ENCODE measurements at places on chromosomes 12 and 14. TPM values are rescaled to one million over a fixed set of nuclear protein-coding genes. Genes with fewer than 3 reads are reported as not detected.

- no peaks in the 10 kb centered on the region for H3K36me3 ChIP-seq
- no peak overlapping the region for H3K4me3 ChIP-seq
- DNase-seq, result no peak
- no peaks in the 10 kb centered on the region for H3K27me3 ChIP-seq
- no peak overlapping the region for H3K27ac ChIP-seq
Measured at GRCh38 chr12:79063258-79063657, 198.7 kb downstream of the SYT1 start.

- no peaks in the 10 kb centered on the region for H3K4me1 ChIP-seq
- no peak for DNase-seq
- H3K27ac ChIP-seq, result no peak overlapping the region
- no peak overlapping the region for H3K4me3 ChIP-seq
- peaks cover 19% of the 10 kb centered on the region for H3K27me3 ChIP-seq
Measured at GRCh38 chr12:108237272-108237671, 101.8 kb downstream of the CMKLR1 start.

DNA sequence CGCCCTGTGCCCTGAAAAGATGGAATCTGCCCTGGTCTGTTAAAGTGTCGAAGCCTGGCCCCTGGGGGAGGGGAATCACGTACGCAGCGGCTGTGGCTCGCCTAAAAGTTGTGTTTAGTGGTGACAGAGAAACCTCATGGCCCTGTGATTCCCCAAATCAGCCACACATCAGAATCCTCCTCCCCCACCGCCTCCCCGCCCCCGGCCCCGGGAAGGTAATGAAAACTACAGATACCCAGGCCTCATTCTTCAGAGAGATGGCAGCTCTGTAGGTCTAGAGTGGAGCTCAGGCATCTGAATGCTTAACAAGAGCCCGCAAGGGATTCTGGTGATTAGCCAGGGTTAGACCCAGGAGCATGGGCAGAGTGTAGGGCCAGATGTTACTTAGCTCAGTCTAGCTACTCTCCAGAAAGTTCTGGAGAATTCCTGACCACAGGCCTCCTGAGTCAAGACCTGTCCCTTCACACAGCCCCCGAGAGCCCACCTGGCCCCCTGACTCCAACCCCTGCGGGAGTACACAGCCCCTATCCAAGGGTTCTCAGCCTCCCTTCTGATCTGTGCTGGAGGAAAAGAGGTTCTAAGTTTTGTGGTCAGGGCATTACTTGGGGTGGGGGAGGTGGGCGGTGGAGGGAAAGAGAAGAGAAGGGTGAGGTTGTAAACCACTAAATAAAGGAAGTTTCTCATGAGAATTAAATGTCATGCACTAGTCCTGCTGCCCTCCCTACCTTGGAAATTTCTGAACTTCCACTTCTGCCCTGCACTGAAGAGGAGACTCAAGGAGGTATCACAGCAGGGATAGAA lies 114.8 kb downstream of the PLXNC1 start:
- peak overlapping the region; percentile 99 for H3K27ac ChIP-seq
- H3K36me3 ChIP-seq, result peaks cover 27% of the 10 kb centered on the region
- peaks cover 48% of the 10 kb centered on the region for H3K4me1 ChIP-seq
- peak overlapping the region; percentile 88 for H3K4me3 ChIP-seq
- no peaks in the 10 kb centered on the region for H3K27me3 ChIP-seq

GRCh38 chr12:132954471-132955048 lies 1.5 kb downstream of the ZNF605 start:
- peak overlapping the region; percentile 88 for H3K27ac ChIP-seq
- H3K4me3 ChIP-seq, result peak overlapping the region; percentile 90
- peak; percentile 9 for DNase-seq
- no peaks in the 10 kb centered on the region for H3K27me3 ChIP-seq

DNA sequence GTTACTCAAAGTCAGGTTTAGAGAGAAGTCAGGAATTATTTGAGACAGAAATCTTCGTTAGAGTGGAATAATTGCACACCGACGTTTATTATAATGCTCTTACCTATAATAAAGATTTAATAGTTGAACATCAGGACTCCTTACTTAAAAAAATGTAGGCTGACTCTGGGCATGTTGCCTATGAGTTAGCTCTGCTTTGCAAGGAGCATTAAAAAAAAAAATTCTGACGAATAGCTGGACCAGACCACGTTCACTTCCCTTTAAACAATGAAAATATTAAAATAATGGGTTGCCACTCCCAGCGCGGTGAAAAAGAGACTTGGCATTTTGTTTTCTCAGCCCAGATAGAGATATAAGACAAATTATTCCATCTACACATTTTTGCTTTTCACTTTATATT lies 574 bp upstream of the FANCM start:
- H3K4me3 ChIP-seq, result peak overlapping the region; percentile 99
- H3K27ac ChIP-seq, result peak overlapping the region; percentile 98
- no peaks in the 10 kb centered on the region for H3K27me3 ChIP-seq
- peaks cover 11% of the 10 kb centered on the region for H3K36me3 ChIP-seq

GRCh38 chr12:28212182-28212581 lies 21.9 kb downstream of the CCDC91 start:
- no peak overlapping the region for H3K4me3 ChIP-seq
- DNase-seq, result no peak
- H3K4me1 ChIP-seq, result peaks cover 9% of the 10 kb centered on the region
- peaks cover 38% of the 10 kb centered on the region for H3K36me3 ChIP-seq
- no peaks in the 10 kb centered on the region for H3K27me3 ChIP-seq

DNA sequence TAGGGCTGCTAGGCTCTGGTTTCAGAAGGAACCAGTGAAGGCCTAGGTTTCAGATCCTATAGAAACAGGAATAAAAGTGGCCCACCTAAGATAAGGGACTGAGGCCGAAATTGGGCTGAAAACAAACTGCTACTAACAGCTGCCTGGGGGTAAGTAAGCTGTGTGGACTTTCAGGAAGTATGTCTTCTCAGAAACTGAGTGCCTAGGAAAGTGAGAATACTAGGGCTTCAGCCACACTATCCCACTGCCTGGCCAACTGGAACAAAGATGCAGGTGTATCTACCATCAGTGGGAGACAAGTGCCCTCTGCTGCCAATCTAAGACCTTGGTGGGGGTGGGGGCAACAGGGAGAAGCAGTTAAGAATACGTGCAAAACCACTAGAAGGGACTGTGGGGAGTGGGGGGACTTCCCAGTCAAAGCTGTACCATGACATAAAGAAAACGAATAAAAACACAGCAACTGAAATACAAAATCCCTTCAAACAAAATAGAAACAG lies 82.5 kb downstream of the MED13L start:
- peaks cover 59% of the 10 kb centered on the region for H3K4me1 ChIP-seq
- peak; percentile 90 for DNase-seq
- peak overlapping the region; percentile 50 for H3K4me3 ChIP-seq
- no peaks in the 10 kb centered on the region for H3K27me3 ChIP-seq
- H3K27ac ChIP-seq, result peak overlapping the region; percentile 61

DNA sequence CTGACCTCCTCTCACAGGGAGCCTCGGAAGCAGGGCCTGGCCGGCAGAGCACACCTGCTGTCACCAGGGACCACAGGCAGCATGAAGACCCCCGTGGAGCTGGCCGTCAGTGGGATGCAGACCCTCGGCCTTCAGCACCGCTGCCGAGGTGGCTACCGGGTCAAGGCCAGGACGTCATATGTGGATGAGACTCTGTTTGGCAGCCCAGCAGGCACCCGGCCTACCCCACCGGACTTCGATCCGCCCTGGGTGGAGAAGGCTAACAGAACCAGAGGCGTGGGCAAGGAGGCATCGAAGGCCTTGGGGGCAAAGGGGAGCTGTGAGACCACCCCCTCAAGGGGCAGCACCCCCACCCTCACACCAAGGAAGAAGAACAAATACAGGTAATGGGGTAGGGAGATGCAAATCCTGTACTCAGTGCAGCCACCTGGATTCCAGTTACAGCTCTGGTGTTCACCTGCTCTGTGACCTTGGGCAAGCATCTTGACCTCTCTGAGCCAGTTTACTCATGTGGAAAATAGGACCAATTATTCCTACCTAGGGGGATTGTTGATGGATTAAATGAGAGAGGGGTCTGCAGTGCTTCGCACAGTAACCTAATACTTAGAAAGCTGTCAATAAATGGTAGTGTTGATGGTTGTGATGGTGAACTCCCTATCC lies 1.3 kb downstream of the RITA1 start:
- no peaks in the 10 kb centered on the region for H3K27me3 ChIP-seq

DNA sequence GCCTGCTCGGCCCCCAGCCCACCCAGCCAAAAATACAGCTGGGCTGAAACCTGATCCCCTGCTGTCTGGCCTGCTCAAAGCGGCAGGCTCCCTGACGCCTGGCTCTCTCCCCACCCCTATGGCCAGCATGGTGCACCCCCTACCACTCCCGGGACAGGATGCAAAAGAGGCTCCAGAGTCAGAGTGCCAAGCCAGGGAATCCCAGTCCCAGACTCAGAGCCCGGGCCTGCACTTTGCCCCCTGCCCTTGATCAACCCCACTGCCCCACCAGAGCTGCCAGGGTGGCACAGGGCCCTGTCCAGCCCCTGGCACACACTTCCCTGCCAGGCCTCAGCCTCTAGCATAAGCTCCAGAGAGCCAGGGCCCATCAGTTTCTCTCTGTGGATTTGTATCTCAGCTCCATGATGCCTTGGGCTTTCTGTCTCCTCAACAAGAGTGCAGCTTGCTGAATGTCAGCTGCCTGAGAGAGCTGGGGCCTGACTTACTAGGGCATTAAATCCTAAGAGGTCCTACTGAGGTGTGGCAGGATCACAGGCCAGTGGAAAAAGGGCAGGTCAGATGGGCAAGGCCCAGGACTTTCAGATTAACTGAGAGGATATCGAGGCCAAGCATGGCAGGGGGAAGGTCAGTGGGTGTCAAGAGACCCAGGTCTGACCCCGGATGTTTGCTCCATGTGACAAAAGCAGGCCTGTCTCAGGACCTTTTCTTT lies 13.9 kb downstream of the ACVRL1 start:
- peaks cover 6% of the 10 kb centered on the region for H3K4me1 ChIP-seq
- H3K36me3 ChIP-seq, result no peaks in the 10 kb centered on the region
- no peak for DNase-seq

CCNT1 gene
- 73.8 TPM for total RNA-seq

CFAP251 gene
- total RNA-seq, result 2.0 TPM

IL31 gene
- not detected for total RNA-seq

GLIPR1L1 gene
- not detected for total RNA-seq

RNASE11 gene
- not detected for total RNA-seq

NFKBIA gene
- 218 TPM for total RNA-seq

GPR162 gene
- 2.0 TPM for total RNA-seq

LAG3 gene
- 268 TPM for total RNA-seq

LMNTD1 gene
- total RNA-seq, result not detected

SLC25A47 gene
- not detected for total RNA-seq

MSRB3 gene
- not detected for total RNA-seq
